ENCODE measurements at places on chromosomes 4 and X. TPM values are rescaled to one million over a fixed set of nuclear protein-coding genes. Genes with fewer than 3 reads are reported as not detected.

MAP9 gene
- total RNA-seq, result 18.9 TPM

NAP1L2 gene
- 3.1 TPM for total RNA-seq

SFRP2 gene
- total RNA-seq, result not detected

CD40LG gene
- total RNA-seq, result not detected

ASMT gene
- total RNA-seq, result not detected

DGKK gene
- total RNA-seq, result not detected

COX7B2 gene
- not detected for total RNA-seq

IQSEC2 gene
- 12.2 TPM for total RNA-seq

P2RY8 gene
- total RNA-seq, result not detected

NPY5R gene
- total RNA-seq, result not detected

CT45A5 gene
- total RNA-seq, result not detected

SPP1 gene
- total RNA-seq, result 0.29 TPM
